ENCODE measurements at places on chromosomes 6 and 20.

DNA sequence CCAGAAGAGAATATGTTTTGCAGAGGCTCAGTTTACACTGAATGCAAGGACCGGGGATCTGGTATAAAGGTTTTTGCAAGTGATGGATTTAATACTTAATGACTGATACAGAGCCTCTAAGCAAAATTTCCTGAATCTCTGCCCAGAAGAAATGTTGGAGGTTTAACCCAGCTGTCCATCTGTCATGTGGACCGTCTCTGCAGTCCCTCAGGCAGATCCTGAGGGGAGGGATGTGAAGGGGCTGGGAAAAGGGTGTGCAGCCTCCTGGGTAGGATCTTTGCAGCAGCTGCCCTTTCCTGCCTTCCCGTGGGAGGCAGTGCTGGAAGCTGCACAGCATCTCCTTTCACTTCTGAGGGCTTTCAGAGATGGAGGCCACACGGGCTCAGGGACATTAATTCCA, 207.0 kb downstream of the SLC24A3 start:
- DNase-seq = no peak

DNA sequence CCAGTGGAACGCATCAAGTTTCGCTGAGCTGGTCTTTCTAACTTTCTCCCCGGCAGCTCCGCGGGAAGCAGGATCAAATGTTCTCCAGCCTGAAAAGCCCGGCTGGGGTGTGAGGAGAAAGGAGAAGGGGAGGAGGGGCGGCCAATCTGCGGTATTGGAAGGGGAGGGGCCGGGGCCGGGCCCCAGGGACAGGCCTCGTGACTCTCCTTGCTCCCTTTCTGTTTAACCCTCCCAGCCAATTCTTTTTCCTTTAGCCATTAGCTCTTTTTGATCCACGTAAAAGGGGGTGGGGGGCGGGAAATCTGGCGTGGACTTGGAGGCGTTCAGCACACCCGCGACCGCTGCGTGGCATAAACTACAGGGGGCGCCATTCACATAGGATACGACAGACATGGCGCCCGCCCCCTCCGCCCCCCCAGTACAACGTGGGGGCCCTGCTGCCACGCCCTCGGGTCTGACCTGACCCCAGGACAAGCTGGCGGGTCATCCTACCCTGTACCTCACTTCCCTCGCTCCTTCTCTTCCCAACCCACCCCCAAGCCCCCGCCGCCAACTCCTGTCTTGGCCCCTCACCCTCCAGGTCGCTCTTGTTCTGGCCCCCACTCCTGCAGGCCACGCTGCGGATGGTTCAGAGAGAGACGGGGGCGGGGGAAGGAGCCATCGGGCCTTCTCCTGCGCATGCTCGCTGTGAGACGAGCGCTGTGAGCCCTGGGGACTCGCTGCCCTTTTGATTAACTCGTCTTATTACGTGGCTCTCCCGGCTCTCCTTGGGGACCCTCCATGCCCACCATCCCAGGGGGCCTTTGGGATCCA, 7.8 kb upstream of the MDGA1 start:
- DNase-seq = peak; percentile 62

DNA sequence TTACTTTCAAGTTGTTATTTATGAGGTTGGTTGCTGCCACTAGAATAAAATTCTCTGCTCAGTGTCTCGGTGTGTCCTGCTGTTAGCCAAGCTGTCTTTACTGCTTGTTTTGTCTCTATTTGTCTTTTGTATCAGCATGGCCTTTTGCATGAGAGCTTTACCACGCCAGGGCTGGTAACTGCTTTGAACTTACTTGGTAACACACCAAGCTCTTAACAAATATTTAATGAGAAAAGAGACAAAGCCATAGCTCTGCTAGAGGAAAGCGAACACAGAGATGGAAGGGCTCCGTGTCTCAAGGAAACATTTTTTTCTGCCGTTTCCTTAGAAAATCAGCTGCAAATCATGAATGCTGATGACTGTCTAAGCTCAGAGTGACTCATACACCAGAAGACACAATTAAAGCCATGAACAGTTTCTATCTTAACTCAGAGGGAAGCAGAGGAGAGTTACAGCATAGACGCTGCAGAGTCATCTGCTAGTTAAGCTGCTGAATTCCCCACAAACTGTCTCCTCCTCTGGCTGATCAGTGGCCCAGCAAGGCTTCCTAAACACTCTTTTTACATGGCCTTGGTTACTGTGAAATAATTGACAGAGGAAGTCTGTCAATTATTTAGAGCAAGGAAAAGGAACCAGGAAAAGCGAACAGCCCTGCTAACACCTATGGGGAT, 44.8 kb downstream of the AGPAT4 start:
- no peak for DNase-seq

DNA sequence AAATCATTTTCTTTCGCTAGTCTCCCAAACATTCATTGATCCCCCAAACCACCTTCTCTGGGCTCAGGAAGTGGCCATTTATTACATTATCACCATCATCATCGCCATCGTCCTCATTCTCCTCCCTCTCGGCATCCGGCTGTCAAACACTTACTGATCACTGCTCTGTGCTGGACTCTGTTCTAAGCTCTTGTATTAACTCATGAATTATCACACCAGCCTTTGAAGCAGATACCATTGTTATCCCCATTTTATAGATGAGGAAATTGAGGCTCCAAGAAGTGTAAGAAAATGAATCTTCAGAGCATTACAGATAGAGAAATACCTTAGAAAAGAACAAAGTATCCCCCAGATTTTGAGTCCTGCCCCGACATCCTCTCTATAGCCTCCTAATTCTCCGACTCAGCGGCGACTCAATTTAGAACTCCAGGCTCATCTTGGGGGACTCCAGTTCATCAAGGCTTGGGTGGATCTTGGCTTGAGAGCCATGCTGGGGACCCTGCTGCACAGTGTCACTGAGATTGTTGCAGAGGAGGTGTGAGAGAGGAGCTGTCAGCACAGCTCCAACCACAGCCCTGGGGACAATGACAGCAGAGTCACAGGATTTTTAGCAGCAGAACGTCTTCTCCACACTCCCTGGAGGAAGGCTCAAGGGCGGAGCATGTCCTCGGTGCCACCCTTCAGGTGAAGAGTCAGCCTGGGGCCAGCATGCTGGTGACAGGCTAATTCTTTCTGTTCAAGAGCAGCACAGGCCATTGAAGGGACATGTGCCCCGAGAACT, 6.6 kb upstream of the EEF1E1 start:
- DNase-seq = no peak

DNA sequence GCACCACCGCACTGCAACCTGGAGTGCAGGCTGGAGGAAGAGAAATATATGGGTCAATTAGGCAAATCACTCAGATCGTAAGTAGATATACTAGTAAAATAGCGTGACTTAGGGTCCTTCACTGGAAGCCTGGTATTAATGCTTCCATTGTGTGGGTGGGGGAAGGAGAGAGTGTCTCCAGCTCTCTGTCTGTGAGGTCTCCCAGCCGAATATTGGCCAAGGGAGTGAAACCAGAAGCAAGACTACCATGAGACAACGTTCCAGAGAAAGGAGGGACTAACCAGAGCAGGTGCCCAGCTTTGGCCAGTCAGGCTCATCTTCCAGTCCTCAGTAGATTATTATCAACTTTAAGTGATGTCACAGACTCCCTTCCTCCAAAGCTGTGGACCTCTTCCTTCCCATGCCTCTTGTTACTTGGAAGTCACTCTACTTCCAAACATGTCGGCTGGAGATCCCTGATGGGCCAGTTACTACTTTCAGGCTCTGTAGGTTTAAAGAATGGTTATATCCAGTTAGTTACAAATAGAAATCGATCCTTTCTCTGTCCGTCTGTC, 28.8 kb downstream of the MTHFD1L start:
- no peak for DNase-seq

- no peak for DNase-seq
Measured at GRCh38 chr20:36606158-36607066, 833 bp downstream of the RAB5IF start.

- DNase-seq = no peak
Measured at GRCh38 chr6:112450663-112451062, 103.5 kb downstream of the RFPL4B start.

DNA sequence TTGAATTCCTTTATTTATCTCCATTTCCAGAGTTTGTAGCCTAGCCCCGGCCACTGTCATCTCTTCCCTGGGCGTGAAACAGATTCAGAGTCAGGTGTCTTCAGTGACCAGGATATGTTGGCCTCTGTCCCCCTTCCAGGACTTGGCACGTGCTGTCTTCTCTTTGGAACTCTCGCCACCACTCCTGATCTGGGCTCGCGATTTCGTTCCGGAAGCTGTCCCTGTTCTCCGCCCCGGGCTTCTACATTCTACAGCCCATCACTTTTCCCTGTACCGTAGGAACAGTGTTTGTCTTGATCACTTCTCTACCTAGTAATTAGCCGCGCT, 739 bp downstream of the GSS start:
- DNase-seq = no peak

Data from stimulated activated CD4-positive, alpha-beta T cell treated with anti-CD3 and anti-CD28 coated beads, TNF-alpha, amount 100 ng/mL, for 4 hours (primary cell).